Brain pericyte (primary cell): ENCODE measurements at places on chromosomes 5 and 9.

- no peak for DNase-seq
Observed at GRCh38 chr5:86760661-86761060, 142.9 kb downstream of the COX7C start.

GRCh38 chr9:13513286-13513685 is 233.8 kb upstream of the MPDZ start:
- peak; percentile 5 for DNase-seq

GRCh38 chr5:87151547-87151946 is 116.1 kb upstream of the RASA1 start:
- no peak for DNase-seq

- DNase-seq: no peak
Observed at GRCh38 chr9:31321686-31322085, 1062.8 kb upstream of the ACO1 start.

GRCh38 chr5:125272357-125272756 is 525.9 kb upstream of the ZNF608 start:
- DNase-seq: no peak

DNA sequence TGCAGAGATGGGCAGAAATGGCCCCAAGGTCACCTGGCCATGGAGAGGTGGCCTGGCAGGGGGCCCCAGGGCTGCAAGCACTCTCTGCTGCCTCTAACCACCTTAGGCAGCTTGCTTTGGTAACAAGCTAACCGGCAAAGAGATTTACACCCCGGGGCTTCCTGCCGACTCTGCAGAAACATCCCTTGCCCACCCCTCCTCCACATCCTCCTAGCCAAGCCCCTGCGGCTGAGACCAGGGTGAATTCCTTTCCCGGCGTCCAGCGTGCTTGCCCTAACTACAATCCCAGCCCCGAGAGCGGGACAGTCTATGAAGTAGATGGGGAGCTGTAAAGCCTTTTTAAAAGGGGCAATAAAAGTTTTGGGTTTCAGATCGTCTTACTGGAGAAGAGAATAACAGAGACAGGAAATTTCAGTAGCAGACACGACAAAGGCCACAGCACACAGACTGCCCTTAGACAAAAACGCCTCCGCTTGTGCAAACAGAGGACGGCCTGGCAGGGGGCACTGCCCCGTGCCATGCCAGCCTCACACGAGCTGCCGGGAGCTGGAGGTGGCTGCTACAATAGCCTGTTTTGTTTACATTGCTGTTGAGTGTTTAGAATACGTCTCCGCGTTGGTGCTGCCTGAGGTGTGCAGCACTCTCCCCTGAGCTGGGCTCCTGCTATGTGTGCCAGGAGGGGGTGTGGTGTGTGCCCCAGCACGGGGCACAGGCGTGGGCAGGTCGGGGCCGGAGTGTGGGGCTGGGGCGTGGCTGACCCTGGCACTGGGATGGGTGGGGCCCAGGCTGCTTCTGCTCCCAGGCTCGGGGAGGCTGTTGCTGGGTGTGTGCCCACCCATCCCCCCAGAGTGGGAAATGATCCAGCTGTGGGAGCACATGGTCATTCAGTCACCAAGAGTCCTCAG is 15.3 kb downstream of the MYMK start:
- no peak for DNase-seq

DNA sequence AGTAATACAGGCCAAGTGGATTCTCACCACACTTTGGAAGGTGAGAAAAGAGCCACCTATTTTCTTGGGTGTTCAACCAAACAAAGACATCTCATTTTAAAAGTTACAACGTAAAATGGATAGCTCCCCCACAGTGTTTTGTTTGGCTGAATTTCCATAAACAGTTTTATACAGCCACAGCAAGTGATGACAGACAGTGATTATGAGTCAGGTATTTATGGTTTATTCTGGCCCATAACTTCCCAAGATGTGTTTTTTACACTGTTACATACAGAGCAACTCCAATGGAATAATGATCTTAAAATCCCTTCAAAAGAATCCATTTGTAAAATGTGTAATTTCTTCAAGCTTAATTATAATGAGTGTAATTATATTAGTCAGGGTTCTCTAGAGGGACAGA is 421.3 kb downstream of the TLE1 start:
- no peak for DNase-seq

DNA sequence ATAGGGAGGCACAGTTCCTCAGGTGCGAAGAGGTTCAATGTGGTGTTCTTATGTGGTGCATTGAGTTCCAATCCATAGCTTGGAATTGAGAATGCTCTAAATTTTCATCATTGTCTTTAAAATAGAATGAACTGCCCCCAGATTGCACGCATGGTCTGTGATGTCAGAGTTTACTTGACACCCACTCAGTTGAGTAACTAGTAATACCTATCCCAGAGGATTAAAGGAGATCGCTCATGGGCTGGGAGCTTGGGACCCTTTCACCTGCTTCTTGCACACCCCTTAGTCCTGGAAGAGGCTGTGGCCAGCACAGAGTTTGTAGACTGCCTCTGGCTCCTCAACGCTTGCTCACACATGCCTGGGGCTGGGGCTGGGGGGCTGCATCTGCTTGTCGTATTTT is 95.1 kb upstream of the OTULINL start:
- DNase-seq: no peak

DNA sequence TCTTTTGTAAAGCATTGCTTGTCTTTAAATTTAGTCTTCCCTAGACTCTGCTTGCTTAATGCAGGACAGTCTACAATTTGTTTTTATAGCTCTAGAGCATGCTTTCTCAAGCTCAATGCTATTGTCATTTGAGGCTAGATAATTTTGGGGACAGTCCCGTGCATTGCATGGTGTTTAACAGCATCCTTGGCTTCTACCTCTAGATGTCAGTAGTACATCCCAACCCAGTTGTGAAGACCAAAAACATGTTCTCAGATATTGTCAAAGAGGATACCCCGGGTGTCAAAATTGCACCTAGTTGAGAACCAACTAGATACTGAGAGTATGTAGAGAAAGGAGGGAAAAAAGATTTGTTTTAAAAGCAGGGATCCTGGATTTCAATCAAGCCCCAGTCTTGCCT is 277.5 kb downstream of the CEMIP2 start:
- DNase-seq: no peak

DNA sequence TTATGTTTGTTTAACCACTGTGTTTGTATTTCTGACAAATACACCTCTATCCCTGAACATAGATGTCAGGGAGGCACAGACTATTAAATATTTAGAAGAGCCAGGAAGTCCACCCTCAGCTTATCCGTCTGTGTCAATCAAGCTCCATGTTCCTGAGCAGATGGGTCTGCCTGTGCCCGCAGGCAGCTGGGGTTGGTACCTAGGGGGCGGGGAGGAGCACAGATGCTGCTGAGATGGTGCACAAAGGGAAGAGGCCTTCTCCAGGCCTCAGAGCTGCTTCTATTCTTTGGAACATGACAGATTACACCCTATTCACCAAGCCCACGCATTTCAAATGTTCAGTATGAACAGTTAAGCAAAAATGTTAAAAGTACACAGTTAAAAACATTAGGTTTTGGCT is 142.1 kb downstream of the EPB41L4A start:
- no peak for DNase-seq

DNA sequence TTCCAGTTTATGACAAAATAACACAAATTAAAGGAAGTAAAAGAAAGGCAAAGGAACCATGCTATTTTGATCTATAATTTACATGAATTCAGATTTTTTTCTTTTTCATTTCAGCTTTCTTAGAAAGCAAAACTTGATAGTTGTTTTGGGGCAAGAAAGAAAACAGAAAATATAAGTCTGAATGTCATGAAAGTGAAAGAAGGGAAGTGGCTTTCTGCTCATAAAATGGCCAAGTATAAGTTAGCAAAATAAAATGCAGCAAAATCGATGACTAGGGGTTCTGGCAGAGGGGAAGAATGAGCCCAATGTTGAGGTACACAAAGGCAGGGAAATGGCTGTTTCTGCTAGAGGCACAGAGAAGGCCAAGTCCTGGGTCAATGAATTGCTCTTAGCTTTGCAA is 3.0 kb upstream of the IFNW1 start:
- DNase-seq: no peak

DNA sequence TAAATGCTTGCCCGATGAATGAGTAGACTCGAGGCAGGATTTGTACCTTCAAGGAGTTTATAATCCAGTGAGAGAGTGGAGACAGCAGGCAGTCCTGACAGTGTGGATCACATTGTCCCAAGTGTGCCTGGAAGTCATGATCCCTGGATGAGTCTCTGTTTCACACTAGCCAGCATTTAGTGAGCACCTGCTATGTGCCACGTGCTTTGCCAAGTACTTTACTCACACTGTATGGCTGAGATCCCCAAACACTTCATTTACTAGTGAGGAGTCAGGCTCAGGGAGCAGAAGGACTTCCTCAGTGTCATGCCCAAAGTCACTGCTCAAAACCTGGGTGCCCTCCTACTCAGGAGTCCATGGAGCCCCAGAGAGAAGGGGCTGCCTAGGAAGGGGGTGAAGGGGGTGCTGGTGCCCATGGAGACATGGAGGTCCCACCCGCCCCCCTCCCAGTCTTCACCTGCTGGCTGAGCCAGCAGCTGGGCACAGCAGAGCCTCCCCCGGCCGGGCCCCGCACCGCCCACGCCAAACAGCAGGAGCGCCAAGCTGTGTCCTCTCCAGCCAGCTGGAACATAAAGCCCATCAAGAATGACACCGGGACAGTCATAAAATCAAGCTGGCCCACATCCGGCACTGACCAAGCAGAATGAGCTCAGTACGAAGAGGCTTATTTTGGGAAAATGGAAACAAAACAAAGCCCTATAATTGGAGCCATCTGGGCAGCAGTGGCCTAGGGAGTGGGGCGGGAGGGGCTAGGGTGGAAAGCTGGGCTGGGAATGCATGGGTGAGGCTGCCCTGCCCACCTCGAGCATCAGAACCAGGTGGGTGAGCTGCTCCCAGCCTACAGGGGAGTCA is 10.6 kb downstream of the LAMC3 start:
- DNase-seq: no peak

DNA sequence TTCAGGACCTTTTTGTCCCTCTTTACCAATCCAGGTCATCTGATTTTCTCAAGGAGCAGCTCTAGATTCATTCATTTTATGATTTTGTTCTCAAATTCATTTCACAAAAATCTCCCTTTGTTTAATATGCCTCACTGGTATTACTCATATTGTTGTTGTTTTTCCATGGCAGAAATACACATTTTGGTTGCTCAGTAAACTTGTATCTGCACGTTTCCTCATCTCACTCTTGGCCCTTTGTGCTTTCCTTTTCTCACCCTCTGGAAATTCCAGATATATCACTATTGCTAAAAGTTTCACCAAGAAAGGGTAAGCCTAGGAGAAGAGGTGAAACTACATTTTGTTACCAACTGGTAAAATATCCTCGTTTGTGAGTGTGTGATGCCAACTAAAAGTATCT is 14.8 kb downstream of the ASPN start:
- no peak for DNase-seq

- no peak for DNase-seq
Observed at GRCh38 chr9:133906932-133907910, 84.9 kb downstream of the VAV2 start.

DNA sequence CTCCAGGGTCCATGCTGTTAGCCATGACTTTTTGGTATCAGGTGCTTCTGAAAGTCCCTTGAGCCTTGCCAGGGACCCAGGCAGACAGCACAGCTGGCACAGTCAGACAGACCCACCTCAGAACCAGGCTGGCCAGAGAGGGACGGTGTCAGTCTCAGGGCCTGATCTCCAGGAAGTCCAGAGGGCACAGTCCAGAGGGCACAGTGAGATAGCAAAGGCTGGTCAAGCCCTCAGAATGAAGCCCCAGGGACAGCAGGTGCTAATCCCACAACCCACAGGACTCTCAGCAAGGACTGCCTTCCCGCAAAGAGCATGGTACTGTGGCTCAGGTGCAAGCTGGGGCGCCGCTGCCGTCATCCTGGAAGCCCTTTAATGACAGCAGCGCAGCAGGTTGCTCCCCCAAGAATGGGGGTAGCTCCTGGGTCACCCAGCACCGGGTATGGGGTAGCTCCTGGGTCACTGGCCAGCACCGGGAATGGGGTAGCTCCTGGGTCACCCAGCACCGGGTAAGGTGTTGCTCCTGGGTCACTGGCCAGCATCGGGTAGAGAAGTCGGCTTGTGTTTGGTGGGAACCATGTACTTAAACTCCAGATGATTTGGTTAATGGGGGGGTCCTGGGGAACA is 105.6 kb upstream of the PHYKPL start:
- DNase-seq: no peak

DNA sequence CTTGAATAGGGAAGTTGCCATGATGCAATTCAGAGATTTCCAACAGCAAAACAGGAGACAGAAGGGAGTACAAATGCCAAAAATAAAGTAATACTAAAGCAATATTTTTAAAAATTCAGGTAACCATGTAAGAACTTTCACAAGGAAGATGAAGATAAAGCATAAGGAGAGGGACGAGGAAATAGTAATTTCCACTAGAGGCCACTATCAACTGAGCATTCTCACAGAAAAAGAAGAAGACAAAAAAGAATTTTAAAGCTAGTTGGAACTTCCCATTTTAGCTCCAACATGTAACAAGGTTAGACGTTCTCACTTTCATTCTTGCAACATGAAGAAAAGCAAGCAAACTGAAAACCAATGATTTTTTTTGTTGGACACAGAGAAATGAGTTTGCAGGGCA is 779.9 kb upstream of the CDH6 start:
- no peak for DNase-seq

GRCh38 chr9:131259916-131260597 is 16.3 kb downstream of the FAM78A start:
- DNase-seq: no peak
